ENCODE measurements at places on chromosomes 1 and 21.

DNA sequence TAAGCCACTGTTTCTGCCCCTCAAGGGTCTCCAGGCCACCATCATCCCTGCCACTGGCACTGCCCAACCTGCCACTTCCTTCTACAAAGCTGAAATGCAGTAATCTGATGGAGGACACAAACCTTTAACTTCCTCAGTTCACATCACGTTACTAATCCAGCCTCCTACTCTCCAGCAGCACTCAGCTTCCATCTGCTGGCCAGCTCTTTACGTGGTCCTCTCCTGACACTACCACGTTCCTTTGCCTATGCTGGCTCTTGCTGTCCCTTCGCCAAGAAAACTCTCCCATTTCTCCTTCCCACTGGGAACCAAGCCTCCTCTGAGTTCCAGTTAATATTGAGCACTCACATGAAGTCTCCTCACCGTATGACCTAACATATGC is 124.0 kb downstream of the EDEM3 start:
- DNase-seq, result no peak

DNA sequence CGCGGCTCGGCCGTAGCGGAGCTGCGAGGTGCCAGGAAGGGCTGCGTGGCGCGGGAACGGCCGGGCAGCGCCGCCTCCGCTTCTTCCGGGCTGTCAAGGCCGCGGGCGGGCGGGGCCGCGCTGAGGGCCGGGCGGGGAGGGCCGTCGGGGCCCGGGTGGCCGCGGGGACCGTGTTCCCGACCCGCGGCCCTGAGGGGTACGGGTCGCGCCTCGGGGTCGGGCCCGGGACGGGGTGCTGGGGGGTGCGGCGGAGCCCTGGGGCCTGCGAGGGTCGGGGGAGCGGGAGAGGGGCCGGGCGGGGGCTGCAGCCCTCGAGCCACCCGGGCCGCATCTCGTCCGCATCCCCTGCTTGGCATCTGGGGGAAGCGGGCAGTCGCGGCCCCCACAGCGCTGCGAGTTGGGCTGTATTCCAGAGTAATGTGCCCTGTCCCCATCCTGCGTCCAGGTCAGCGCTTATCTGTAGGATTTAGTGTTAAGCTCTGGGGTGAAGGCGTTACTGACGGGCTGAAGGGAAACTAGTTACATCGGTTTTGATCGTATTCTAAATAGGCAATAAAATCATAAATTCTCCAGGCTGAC is 379 bp downstream of the RER1 start:
- no peak for DNase-seq

- DNase-seq, result no peak
Measured at GRCh38 chr21:38979271-38980121, 173.8 kb downstream of the ETS2 start.

DNA sequence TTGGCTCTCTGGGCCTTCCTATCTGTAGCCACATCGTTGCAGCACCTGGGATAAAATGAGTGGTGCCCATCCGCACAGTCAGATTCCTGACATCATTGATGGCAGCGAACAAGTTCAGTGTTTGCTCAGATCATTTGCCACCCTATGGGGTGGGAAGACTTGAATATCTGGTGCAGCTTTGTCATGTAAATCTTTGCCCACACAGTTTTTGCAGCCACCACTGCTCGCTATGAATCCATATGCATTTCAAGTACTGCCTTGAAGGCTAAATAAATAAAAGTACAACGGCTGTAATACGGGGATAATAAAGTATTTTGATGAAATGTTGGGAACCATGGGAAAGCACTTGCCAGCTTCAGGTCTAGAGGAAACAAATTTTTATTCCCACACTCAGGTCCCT is 56.3 kb upstream of the COA6 start:
- no peak for DNase-seq

DNA sequence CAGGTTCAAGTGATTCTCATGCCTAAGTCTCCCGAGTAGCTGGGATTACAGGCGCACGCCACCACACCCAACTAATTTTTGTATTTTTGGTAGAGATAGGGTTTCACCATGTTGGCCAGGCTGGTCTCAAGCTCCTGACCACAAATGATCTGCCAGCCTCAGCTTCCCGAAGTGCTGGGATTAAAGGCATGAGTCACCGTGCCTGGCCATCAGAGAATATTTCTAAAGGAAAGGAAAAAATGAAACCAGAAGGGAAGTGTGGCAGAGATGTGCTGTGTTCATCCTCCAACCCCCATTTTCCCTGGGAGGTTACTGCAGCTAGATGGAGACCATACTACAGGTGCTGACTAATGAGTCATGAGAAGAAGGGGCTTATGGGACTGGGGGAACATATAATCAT is 964.1 kb downstream of the TTLL7 start:
- no peak for DNase-seq

- DNase-seq, result no peak
Measured at GRCh38 chr1:15405106-15405850, 4.4 kb upstream of the EFHD2 start.

- no peak for DNase-seq
Measured at GRCh38 chr1:222047366-222047765, 305.5 kb upstream of the DUSP10 start.

- DNase-seq, result no peak
Measured at GRCh38 chr1:7379441-7379971, 391.6 kb upstream of the VAMP3 start.

GRCh38 chr1:50257940-50258685 is 149.4 kb downstream of the ELAVL4 start:
- no peak for DNase-seq

- DNase-seq, result no peak
Measured at GRCh38 chr1:53654216-53655210, 84.5 kb downstream of the GLIS1 start.

All from T-helper 2 cell (primary cell).